Activated CD8-positive, alpha-beta memory T cell treated with anti-CD3 and anti-CD28 coated beads, Interleukin-2, amount 10 ng/mL, durations not matched to agents 7 days and 5 days (primary cell): ENCODE measurements at places on chromosomes 1 and 21.

- no peak overlapping the region for H3K27ac ChIP-seq
- DNase-seq = no peak
- H3K27me3 ChIP-seq = peaks cover 51% of the 10 kb centered on the region
- no peaks in the 10 kb centered on the region for H3K36me3 ChIP-seq
- no peak overlapping the region for H3K4me3 ChIP-seq
Observed at GRCh38 chr1:112325504-112325903, 70.5 kb upstream of the CTTNBP2NL start.

- no peak for DNase-seq
- no peaks in the 10 kb centered on the region for H3K36me3 ChIP-seq
- H3K4me1 ChIP-seq = peaks cover 18% of the 10 kb centered on the region
- H3K4me3 ChIP-seq = no peak overlapping the region
Observed at GRCh38 chr1:40029608-40030007, 10.9 kb upstream of the CAP1 start.

- no peaks in the 10 kb centered on the region for H3K27me3 ChIP-seq
Observed at GRCh38 chr1:12132078-12132477, 34.7 kb upstream of the TNFRSF1B start.

GRCh38 chr1:31570906-31571305, 5.4 kb upstream of the TINAGL1 start:
- no peak overlapping the region for H3K4me3 ChIP-seq
- no peak for DNase-seq
- H3K36me3 ChIP-seq = no peaks in the 10 kb centered on the region
- no peak overlapping the region for H3K27ac ChIP-seq
- H3K4me1 ChIP-seq = no peaks in the 10 kb centered on the region

GRCh38 chr1:239125893-239126292, 260.5 kb upstream of the CHRM3 start:
- no peaks in the 10 kb centered on the region for H3K4me1 ChIP-seq
- H3K27me3 ChIP-seq = no peaks in the 10 kb centered on the region
- H3K36me3 ChIP-seq = no peaks in the 10 kb centered on the region

DNA sequence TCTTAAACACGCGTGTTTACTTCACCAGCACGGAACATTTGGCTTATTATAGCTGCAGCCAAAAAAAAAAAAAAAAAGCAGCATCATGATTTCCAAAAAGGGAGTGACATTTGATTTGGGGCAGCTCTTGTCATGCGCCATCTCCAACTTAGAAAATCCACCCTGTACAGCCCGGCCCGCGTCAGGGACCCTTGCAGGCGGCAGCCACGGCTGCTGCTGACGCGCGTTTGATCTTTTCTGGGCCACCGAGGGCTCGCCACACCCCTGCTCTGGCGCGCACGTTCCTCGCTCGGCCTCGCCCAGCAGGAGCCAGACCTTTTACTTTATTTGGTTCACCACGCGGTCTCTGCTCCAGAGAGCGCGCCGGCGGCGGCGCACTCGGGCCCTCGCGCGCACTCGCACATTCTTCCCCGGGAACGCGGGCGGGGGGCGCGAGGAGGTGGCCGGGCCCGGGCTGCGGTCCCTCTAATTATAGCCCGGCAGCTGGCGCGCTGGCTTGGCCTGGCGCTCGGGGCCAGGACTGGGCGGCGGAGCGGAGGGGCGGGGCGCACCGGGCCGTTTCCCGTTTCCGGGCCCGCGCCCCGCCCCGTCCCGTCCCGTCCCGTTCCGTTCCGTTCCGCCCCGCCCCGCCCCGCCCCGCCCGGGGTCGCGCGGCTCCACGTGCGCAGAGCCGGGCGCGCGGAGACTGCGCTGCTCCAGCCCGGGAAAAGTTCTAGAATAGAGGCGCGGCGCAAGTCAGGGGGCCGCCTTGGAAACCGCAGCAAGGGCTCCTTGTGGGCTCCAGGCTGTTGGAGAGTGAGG, 10.2 kb downstream of the IRF2BP2 start:
- H3K4me1 ChIP-seq = peaks cover 55% of the 10 kb centered on the region
- H3K4me3 ChIP-seq = peak overlapping the region; percentile 85

DNA sequence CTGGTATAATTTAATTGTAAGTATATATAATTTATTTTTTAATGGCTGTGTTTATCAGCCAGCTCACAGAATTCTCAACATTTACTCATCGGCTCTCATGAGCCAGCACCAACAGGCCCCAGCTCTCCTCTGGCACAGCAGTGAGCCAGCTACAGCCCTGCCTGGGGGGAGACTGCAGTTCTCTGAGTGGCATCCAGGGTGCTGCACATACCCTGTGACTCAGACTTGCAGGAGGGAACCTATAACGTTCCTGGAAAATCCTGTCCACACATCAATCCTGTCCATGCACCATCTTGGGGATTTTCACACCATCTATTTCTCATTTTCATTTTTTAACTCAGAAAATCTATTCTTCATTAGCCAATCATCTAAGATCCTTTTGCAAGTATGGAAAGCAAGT, 36.5 kb downstream of the FHAD1 start:
- H3K4me3 ChIP-seq = no peak overlapping the region
- peaks cover 46% of the 10 kb centered on the region for H3K27me3 ChIP-seq
- no peak for DNase-seq
- H3K4me1 ChIP-seq = peaks cover 1% of the 10 kb centered on the region
- H3K36me3 ChIP-seq = no peaks in the 10 kb centered on the region
- H3K27ac ChIP-seq = no peak overlapping the region

GRCh38 chr1:94741510-94741909, 78.6 kb upstream of the SLC44A3 start:
- no peak overlapping the region for H3K27ac ChIP-seq
- DNase-seq = no peak
- no peak overlapping the region for H3K4me3 ChIP-seq

DNA sequence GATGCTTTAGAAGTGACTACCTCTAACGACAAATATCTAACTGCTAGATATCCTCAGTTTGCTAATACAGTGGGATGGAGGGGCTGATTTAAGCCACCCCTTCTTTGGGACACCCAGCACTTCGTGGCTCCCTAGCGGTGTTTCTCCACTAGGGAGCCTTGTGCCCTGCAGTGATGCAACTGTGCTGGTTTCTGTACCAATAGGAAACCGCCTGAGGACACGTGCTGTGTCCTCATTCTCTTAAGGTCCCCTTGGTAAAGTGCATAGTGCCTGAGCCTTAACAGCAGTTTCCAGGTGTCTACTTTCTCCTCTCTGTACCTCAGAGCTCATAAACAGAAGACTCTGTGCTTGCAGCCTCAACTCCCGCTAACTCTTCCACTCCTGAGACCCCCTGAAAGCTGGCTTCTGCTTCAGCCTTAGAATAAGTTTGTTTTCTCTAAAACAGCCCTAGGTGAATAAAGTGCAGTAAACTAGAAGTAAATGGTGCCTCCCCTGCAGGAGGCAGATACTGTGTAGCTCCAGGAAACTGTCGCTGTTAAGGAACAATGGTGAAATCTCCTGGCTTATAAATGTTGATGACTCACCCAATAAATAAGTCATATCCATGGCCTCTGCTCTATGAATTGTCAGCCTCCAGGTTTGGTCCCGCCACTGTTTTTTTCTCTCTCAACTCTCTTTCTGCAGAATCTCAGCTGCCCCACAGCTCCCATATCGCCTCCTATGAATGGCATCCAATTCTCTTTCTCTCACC, 130.4 kb downstream of the AK5 start:
- H3K4me3 ChIP-seq = no peak overlapping the region
- DNase-seq = no peak
- H3K4me1 ChIP-seq = peaks cover 5% of the 10 kb centered on the region

DNA sequence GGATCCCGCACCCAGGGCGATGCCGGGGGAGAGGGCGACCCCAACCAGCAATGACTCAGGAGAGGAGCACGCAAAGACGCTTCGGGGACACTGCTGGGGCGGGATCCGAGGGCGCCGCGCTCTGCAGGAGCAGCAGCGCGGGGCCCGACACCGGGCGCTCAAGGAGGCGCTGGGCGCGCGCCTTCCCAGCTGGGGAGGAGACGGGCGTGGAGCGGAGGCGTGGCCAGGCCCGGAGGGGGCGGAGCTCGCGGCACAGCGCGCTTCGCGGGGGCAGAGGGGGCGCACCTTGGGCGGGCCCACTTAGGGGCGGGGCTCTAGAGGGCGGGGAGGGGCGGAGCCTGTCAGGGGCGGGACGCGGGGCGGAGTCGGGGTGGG, 369 bp downstream of the SUMO3 start:
- H3K4me3 ChIP-seq = peak overlapping the region; percentile 65
- H3K4me1 ChIP-seq = peaks cover 18% of the 10 kb centered on the region
- DNase-seq = peak; percentile 95
- peaks cover under 1% of the 10 kb centered on the region for H3K36me3 ChIP-seq

- H3K27me3 ChIP-seq = no peaks in the 10 kb centered on the region
- no peak overlapping the region for H3K4me3 ChIP-seq
- DNase-seq = peak; percentile 67
- no peak overlapping the region for H3K27ac ChIP-seq
- peaks cover 33% of the 10 kb centered on the region for H3K36me3 ChIP-seq
Observed at GRCh38 chr1:35544976-35545375, 12.2 kb downstream of the KIAA0319L start.

DNA sequence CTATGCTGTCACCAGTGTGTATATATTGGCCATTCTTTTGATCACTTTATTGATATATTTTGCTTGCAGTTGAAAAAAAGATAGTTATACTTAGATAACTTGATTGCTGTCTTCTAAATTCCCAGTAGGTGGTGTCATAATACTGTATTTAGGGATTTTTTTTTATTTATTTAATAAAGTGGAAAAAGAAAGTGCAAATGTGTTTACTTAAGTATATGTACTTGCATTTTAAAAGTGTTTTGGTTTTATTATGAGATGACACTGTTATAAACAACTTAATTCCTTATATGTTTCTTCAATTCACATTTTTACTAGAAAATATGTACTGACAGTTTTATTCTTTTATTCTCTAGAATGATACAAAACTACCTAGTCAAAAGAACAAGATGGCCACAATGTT, 164.8 kb downstream of the USP25 start:
- no peaks in the 10 kb centered on the region for H3K36me3 ChIP-seq
- no peak overlapping the region for H3K27ac ChIP-seq
- no peak for DNase-seq
- no peak overlapping the region for H3K4me3 ChIP-seq
- no peaks in the 10 kb centered on the region for H3K4me1 ChIP-seq

DNA sequence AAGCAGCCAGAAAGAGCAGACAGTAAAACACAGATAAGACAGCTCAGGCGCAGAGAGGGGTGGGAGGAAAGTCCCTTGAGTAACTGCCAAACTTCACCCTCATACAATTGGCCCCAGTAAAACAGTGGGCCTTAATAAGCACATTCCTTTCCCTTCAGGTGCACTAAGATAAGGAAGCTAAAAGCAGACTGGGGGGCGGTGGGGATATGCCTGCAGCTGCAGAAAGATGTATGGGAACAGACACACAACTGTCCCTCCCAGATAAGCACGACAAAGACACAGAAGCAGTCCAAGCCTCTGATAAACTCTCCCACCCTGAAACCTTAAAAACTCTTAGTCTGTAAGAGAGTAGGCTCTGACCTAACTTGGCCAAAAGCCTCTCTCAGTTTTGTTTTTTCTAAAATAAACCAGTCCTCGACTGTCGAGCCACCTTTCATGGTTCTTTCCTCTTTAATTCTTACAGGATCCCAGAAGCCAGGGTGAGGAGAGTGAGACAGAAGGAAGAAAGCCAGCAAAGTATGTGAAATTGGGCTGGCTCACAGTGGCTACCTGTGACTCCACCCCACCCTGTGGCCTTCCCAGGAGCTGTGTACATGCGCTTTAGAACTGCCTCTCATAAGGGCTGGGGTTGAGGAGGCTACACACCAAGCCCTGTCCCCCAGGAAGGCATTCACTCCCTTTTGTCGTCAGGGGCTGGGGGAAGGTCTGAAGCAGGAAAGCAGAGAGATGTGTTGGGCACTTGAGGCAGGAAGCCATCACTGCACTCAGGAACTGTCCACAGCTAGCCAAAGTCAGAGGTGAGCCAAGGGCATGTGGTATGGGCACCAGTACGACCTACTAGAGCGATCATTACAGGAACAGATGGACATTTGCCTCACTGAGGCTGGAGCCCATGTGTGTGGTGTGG, 4.6 kb downstream of the PGLYRP4 start:
- no peak for DNase-seq
- H3K27ac ChIP-seq = no peak overlapping the region
- H3K4me3 ChIP-seq = no peak overlapping the region
- no peaks in the 10 kb centered on the region for H3K36me3 ChIP-seq
- H3K27me3 ChIP-seq = peaks cover 51% of the 10 kb centered on the region

GRCh38 chr1:214983126-214983869, 99.2 kb upstream of the KCNK2 start:
- no peak overlapping the region for H3K27ac ChIP-seq
- H3K36me3 ChIP-seq = no peaks in the 10 kb centered on the region
- DNase-seq = no peak
- H3K4me1 ChIP-seq = no peaks in the 10 kb centered on the region
- no peaks in the 10 kb centered on the region for H3K27me3 ChIP-seq

GRCh38 chr1:116152577-116152943, 41.4 kb downstream of the MAB21L3 start:
- no peak overlapping the region for H3K27ac ChIP-seq
- no peak for DNase-seq
- peaks cover 7% of the 10 kb centered on the region for H3K4me1 ChIP-seq
- peaks cover 14% of the 10 kb centered on the region for H3K27me3 ChIP-seq
- H3K4me3 ChIP-seq = no peak overlapping the region
- no peaks in the 10 kb centered on the region for H3K36me3 ChIP-seq

DNA sequence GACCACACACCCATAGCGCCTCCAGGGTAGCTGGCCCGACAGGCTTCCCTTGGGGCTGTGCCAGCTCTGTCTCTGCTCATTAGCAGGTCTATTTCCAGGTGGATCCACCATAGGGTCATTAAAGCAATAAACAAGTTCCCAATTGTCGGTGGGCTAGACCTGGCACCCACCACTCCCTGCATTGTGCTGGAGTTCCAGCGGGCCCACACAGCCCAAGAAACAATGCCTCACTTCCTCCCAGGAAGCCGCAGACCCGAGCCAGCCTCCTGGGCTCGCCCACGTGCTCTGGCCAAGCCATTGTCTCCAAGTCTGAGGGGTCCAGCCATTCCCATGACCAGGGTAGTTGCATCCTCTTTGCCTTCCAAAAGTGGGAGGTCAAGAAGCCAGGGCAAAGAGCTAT, 27.5 kb upstream of the SOX13 start:
- H3K4me3 ChIP-seq = no peak overlapping the region
- H3K4me1 ChIP-seq = no peaks in the 10 kb centered on the region
- no peak overlapping the region for H3K27ac ChIP-seq
- no peaks in the 10 kb centered on the region for H3K36me3 ChIP-seq
- no peak for DNase-seq
- H3K27me3 ChIP-seq = peaks cover 5% of the 10 kb centered on the region

GRCh38 chr1:188930382-188930781, 1547.3 kb downstream of the BRINP3 start:
- no peaks in the 10 kb centered on the region for H3K4me1 ChIP-seq
- no peak overlapping the region for H3K27ac ChIP-seq
- no peaks in the 10 kb centered on the region for H3K27me3 ChIP-seq
- no peaks in the 10 kb centered on the region for H3K36me3 ChIP-seq
